ENCODE measurements at places on chromosomes 2 and 18.

GRCh38 chr2:15170070-15170775 lies 390.9 kb downstream of the NBAS start:
- no peak for DNase-seq

DNA sequence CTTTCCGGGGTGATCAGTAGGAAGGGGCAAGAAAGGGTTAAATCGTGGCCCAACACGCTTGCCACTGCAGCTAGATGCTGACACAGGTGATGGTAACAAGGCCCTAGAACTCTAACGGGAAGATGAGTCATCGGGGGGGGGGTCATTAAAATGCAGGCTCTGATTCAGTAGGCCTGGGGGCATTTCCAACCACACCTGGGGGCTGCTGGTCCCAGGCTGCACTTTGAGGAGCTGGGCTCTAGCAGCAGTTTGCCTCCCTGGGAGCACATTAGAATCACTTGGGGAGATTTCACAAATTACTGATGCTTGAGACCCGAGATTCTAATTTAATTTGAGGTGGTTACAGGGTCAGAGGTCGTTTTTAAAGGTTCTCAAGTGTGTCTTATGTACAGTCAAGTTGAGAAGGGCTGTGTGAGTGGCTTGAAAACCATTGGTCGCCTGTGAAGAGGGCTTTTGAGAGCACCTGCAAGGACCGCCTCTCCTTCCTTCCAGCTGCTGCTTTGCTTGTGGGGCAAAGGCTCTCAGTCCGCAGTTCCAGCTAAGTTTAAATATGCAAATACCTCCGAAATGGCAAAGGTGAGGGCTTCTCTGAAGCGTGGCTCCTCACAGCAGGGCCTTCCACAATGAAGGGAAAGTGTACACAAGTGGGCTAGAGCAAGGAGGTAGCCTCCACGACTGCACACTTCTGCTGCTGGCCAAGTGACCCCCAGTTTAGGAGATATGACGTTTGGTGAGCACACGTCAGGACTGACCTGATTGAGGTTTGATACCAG lies 128.0 kb upstream of the MSH6 start:
- no peak for DNase-seq

GRCh38 chr18:74515620-74516231 lies 18.6 kb upstream of the CNDP1 start:
- DNase-seq = no peak

GRCh38 chr2:60303680-60304079 lies 249.8 kb downstream of the BCL11A start:
- DNase-seq = no peak

- DNase-seq = no peak
Measured at GRCh38 chr2:162646794-162647193, 191.8 kb downstream of the KCNH7 start.

GRCh38 chr2:96788442-96789244 lies 27.4 kb upstream of the CNNM3 start:
- DNase-seq = no peak

DNA sequence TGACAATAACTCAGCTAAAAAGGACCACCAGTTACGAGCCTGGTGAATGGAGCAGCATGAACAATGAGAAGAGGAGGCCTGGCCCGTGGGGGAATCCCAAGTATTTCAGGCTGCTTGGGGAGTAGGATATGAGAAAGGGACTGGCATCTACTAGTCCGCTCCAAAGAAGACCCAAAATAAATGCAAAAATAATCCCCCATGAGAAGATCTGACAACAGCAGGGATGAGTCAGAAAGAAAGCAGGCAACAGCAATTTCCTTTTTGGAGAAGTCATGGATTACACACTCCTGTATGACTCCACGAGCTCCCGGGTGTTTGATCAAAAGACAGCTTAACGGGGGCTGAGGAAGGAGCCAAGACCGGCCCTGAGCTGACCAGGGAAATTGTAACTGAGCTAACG lies 111.4 kb downstream of the SOX11 start:
- no peak for DNase-seq

DNA sequence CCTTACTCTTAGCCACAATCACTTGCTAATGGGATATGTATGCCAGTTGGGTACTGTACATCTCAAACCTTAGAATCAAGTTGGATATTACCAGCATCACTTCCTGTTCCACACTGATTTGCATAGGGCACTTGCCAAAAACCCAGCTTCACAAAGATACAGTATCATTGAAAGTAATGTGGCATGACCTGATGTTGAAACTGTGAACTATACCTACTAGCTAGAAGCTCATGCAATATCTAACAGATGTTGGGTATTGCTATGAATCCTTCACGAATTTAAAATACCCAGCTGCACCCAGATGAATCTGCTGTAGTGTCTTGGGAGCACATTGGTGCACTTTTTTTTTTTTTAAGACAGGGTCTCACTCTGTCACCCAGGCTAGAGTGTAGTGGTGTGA lies 6.5 kb upstream of the STAMBP start:
- DNase-seq = no peak

DNA sequence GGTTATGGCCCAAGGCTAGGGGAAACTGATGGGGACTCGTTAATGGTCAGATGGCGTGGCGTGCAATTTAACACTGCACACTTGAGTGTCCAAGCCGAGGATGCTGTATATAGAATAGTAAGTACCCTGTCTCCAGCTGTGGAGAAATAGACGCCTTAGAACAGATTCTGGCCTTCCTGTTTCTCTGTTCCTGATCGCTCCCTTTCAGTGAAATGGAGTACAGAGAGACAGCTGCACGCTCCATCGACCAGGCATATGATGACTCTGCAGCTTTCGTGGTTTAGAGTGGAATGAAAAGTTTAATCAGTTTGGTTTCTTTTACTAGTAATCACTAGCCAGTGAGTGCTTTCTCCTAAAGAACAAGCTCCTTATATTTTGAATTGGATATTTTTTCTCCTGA lies 213.4 kb downstream of the NEDD4L start:
- DNase-seq = no peak

DNA sequence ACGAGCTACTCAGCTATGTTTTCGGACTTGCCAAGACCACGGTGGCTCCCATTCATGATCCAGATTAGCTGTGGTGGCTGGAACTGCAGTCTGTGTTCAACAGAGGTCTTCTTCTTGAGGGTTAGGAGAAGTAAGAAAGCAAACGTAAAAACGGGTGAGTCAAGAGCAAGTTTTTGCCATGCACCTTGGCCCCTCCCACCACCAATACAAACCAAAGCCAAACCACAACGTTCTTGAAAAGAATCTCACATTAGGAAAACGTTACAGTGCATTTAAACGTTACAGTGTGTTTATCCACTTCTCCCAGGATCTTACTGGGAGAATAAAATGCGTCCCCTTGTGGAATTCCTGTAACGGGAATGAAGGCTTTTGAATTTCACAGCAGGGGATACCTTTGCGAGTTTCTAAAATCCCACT lies 725 bp downstream of the FBXO48 start:
- peak; percentile 46 for DNase-seq

DNA sequence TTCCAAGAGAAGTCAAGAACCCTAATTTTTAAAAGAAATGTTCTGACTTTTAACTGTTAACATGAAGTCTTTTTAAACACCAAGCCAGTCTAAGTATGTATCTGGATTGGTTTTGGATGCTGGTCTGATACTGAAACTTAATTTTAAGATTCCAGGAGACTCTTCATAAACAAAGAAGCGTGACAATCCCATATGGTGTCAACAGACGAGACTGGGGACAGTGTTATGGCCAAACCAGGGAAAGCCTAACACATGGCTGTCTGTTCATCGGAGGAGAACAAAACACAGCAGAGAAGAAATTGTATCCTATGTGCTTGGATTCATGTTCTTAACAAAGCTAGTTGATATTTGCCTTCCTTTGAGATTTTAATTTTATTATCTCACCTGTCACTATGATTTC lies 80.5 kb upstream of the UPP2 start:
- no peak for DNase-seq

- DNase-seq = no peak
Measured at GRCh38 chr2:30714811-30715709, 92.2 kb downstream of the CAPN13 start.

- DNase-seq = no peak
Measured at GRCh38 chr2:177606636-177607035, 214.1 kb downstream of the AGPS start.

GRCh38 chr2:10777111-10777841 lies 35.3 kb downstream of the PDIA6 start:
- DNase-seq = no peak

Measured in T-helper 1 cell (primary cell).